ENCODE measurements at places on chromosomes 7 and 10.

- DNase-seq: no peak
Measured at GRCh38 chr10:22670788-22671187, 43.6 kb downstream of the PIP4K2A start.

DNA sequence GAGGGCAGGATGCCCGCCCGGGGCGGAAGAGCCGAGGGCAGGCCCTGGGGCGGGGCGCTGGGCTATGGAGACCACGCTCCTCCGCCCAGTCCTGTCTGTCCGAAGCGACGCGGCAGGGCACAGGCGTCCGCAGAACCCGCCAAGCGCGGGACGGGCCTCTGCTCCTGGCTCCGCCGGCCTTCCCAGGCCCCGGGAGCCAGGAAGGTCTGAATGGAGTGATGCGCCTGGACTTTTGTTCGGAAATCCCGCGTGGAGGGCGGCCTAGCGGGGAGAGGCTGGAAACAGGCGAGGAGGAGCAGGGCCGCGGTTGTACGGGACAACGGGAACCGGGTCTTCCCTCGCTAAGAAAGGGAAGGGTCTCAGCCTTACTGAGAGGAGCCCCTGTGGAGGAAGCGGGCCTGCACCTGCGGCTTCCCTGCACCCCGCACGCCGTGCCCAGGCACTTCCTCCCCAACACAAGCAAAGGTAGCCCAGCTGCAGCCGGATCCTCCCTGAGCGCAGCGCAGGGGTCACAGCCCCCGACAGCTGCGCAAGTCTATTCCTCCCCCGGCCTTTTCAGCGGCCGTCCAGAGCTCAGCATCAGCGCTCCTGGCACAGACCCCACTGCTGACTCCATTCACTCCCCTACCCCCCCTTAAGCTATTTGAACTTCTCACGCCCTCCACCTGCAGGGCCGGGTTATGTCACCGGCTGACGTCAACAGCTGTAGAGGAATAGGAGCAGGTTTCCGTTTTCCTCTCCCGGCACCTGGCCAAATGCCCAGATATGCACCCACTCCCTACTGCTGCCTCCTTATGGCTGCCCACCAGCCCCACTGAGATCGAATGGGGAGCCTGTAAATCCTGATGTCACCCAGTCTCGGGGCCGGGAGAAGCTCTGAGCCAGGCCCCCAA, 143.2 kb upstream of the RET start:
- no peak for DNase-seq

DNA sequence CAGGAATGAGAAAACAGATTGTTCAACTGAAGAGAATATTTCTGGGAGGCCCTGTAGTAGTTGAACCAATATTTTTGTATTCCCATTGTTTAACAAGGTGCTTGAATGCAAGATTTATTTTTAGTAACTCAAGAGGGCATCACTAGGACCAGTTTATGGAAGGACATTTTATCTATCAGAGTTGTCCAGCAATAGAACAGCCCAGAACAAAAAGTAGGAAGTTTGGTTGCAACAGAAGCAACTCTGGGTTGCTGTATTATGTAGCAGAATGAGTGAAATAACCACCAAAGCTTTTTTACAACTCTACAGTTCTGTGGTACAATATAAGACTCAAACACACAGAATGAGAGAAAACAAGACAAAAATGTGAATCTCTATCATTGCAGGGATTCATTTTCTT, 34.7 kb downstream of the CPED1 start:
- DNase-seq: no peak

DNA sequence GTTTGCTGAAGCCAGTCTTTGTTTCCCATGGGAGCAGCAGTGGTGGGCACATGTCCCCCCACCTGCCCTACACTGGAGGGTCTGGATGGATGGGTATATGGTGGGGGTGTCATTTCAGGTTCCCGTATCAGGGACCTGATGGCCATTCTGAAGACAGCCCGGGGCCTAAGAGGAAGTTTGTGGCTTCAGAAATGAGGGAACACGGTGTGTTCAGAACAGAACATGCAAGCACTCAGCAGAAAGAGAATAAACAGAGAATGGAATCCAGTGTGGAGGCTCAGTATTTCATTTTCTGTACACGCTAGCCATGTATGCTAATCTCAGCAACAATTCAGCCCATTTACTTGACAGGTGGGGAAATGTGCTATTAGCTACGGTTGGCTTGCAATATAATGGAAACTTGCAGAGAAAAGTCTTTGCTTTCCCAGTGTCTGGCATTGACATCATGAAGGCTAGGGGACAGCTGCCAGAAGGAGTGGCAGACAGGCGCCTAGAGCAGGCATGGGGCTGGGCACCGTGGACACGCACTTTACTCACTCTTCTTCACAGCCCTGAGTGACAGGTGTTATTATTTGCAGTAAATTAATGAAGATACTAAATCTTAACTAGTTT, 98.6 kb downstream of the ELMO1 start:
- no peak for DNase-seq

GRCh38 chr10:4543938-4544533, 282.0 kb upstream of the AKR1E2 start:
- no peak for DNase-seq

DNA sequence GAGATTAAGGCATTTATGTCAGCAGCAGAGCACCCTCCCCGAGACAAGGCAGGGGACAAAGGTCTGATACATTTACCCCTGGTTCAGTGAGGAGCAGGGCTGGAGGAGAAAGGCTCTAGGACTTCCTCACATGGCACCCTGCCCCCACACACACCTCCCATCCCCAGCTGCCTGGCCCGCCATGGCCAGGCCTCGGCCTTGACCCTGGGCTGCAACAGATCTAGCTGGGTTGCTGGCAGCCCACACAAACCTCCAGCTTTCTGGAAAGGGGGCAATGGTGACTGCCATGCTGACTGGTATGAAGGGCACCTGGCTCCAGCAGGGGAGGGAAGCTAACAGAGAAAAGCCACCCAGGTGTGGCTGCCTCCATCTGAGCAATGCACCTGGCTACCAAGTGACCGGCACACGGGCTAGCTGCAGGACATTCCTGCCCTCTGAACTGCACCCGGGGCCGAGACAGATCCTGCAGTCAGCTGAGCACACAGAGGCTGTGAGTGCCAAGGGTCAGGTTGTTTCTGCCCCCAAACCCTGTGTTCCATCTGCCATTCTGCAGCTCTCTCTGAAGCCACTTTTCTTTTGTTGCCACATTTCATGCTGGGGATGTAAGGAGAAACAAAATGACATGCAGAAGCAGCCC, 85.8 kb upstream of the LRRC18 start:
- DNase-seq: no peak

GRCh38 chr7:36315309-36315944, 74.2 kb upstream of the ANLN start:
- no peak for DNase-seq

GRCh38 chr7:23298141-23298881, 828 bp upstream of the MALSU1 start:
- DNase-seq: peak; percentile 19

- DNase-seq: no peak
Measured at GRCh38 chr10:59176241-59177030, at the start of gene PHYHIPL. Gene PHYHIPL (plus strand): TSS chr10:59176643. CDS start chr10:59176854, 211 bp downstream.

DNA sequence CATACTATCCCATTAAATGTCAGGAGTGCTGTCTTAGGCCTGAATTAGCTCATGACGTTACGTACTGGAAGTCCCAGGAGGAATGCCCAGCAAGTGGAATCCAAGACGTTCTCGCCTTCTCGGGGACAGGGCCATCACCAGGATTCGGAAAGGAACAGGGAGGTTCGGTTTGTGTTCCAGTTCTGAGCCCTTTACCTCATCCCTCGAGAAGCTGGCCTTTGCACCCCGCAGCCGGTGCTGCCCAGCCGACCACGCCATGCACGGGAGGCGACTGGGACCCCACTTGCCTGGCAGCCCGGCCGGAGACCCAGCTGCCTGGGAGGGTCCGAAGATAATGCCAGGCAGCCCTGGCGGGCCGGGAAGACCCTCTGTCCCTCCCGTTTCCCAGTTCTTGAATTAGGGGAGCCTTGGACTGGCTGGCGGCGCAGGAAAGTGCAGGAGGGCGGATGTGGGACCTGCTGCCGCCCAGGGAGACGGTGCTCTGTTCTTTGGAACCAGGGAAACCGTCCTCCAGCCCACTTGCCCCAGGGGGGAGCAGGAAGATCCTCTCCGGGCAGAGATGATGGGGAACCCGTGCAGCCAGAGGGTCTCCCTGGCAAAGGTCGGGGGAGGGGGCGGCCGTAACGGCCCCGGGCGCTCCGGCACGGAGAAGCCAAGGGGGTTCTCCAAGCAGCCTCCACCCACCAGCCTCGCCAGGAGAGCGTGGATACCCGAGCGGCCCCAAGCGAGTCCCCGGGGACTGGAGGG, 671 bp upstream of the CHST3 start:
- no peak for DNase-seq

GRCh38 chr7:117347480-117347879, 24.6 kb upstream of the WNT2 start:
- DNase-seq: no peak

DNA sequence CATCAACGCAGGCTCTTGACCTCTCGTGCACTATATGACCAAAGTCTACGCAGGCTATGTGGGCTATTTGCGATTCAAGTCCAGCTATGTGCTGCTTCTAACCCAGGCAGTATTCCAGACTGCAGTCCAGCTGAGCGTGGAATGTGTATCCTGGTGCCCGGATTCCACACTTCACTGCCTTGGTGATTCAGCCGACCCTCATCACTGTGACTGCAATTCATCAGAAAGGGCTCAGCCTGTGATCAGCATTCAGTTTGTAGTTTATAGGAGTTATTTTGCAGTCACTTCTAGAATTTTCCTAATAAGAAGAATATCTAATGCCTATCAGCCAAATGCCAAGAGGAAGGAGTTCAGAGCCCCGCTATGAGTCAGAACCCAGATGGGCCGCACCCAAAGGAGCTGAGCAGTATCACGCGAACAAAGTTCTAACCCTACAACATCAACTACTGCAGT, 119.8 kb upstream of the LANCL2 start:
- peak; percentile 46 for DNase-seq

DNA sequence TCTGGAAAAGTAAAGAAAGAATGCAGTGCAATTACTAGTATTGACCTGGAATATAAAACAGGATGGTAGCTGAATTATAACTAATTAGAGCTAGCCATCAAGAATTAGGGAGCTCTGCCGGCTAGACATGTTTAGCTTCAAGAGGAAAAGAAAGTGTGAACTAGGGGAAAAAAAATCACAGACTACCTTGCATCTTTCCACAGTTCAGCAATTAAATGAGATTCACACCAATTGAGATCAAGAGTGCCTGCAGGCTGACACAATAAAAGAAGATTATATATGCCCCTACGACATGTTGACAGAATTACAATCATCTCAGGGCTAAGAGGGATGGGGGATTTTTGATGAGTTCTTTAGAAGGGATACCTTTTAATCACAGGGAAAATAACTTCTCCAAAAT, 303.3 kb upstream of the CELF2 start:
- no peak for DNase-seq

- no peak for DNase-seq
Measured at GRCh38 chr7:11709196-11709595, 122.8 kb downstream of the THSD7A start.

GRCh38 chr7:34840176-34840785, 182.3 kb downstream of the NPSR1 start:
- DNase-seq: no peak
